Stimulated activated naive CD4-positive, alpha-beta T cell (primary cell): ENCODE measurements at places on chromosomes 7 and 10.

DNA sequence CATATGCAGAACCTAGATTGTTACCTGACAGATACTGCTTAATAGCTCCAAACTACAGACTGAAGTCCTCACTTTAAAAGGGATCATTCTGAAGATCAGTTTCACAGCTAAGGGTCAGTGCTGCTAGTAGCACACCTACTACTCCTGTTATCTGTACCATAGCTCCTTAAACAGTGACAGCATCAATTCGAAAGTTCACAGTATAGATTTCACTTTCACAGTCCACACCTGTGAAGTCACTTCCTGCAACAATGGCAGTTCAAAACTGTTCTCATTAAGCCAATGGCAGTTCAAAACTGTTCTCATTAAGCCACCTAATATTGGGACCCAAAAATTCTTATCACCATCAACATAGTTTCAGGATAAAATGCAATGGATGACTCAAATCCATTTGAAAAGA is 10.7 kb upstream of the FHIP2A start:
- DNase-seq: no peak

DNA sequence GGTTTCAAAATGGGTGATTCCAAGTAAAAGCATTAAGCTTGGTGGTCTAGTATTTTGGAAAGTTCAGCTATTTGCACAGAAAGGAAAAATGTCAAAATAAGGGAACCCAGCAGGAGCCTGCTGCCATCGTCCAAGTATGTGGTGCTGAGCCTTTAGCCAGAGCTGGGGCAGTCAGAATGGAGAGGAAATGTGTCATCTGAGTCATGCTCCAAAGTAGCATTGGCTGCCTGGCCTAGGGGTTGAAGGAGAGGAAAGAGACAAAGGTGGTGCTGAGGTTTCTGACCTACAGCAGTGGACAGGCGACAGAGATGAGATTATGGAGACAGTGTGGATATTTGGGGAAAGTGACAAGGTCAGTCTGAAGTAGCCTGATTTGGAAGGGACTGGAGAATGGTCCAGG is 103.9 kb downstream of the PLCE1 start:
- no peak for DNase-seq

- no peak for DNase-seq
Measured at GRCh38 chr7:73995821-73996511, 32.0 kb upstream of the ELN start.

- no peak for DNase-seq
Measured at GRCh38 chr10:36256166-36256565, 614.1 kb upstream of the FZD8 start.

DNA sequence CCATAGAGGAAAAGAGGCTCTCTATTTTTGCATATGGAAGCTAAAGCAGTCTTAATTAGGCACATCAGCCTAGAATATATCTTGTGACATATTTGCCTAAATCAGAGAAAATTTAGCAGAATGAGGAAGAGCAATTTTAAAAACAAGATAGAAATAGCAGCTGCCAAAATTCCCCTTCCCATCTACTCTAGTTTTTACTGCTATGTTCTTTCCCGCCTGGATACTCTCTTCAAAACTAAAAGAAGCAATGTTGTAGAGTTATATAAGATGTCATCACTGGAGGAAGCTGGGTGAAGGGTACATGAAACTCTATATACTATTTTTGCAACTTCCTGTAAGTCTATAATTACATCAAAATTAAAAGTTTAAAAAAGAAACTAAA is 87.0 kb downstream of the ARMH3 start:
- no peak for DNase-seq

DNA sequence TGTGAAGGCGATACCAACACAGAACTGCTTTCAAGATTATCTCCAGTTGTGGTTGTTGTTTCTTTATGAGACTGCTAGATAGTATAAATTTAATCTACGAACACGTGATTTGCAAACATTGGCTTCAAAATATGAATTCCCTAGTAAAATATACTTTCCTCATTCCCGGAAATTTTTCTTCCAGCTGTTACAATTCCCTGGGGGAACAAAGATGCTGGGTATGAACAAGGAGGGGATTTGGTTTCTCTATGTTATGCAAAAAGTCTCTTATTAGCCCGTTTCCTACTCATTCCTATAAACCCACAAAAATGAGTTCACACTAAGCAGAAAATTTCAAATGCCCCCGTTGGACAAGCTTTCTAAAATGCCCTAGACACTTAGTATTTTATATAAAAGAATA is 928.3 kb downstream of the CNTNAP2 start:
- no peak for DNase-seq

DNA sequence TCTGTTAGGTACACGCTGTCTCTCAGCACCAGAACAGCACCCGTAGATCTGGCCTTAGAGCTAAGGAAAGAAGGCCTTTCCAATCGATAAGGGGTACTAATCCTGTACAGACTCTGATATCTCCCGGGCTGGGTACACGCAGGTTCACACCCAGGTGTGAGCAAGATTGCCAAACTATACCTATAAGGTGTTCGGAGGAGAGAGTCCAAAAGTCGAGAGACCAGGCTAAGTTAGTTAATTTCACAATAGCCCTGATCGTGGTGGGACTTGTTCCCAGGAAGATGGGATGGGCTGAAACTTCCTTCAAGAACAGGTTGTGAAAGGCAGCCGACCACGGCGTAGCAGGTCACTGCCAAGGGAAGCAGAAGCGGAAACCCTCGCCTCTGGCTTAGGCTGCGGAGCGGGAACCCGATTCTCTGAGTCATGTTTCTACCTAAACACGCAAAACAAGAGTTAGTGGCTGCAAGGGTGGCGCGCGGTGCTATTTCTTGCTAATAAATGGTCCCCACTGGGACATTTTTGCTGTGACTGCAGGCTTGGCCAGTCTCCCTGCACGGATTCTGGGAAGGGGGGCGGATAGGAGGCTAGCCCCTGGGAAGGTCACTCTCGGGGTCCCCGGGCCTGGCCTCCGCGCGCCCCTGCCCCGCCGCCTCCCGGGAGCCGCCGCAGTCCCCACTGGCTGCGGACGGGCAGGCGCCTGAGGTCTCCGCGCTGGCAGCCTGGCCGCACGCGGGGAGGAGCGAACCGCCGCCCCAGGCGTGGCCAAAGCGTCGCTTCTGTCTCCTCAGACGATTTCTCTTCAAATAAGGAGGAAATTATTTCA is 75.4 kb upstream of the PDSS1 start:
- DNase-seq: peak; percentile 6

DNA sequence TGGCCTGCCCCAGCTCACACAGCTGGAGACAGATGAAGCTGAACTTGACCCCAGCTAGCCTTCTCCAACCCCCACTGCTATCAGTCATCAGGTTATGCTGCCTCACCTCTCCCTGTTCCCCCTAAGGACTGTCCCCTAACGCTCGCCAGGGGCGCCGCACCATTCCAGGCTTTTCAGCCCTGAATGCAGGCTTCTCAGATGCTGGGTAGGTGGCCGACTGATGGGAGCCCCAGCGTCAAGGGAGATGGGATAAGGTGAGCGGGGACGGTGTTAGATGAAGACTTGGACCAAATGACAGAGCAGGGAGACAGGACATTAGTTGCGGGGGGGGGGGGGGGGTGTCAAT is 15.8 kb upstream of the OPALIN start:
- no peak for DNase-seq

GRCh38 chr10:3754727-3755439 is 30.1 kb downstream of the KLF6 start:
- DNase-seq: no peak

- no peak for DNase-seq
Measured at GRCh38 chr7:94223375-94224084, 171.2 kb upstream of the COL1A2 start.

DNA sequence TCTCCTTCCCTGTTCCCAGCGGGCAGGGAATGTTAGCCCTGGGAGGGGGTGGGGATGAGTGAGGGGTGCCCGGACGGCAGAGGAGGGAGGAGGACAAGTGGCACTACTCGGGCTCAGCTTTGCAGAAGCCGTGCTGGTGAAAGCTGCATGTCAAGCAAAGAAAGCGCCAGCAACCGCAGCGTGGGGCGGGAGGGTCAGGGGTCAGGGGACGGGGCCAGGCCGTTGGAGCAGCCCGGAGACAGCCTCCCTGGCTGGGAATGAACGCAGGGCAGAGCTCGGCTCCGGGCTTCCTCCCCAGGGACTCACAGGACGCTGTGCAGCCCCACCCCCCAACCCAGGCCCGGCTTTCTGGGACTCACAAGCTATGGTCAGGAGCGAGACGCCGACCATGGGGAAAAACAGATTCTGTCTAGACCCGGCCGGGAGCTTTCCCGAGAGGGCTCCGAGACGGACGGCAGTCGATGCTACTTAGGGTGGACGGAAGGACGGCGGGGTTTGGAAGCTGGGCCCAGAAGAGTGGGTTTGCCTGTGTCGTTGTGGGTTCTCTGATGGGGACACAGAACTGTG is 113.4 kb downstream of the VIPR2 start:
- DNase-seq: no peak
